ENCODE measurements at places on chromosomes 5 and 9. TPM values are rescaled to one million over a fixed set of nuclear protein-coding genes. Genes with fewer than 3 reads are reported as not detected.
A peak's percentile ranks its signal among the peaks of the same experiment; 100 is the strongest.

DNA sequence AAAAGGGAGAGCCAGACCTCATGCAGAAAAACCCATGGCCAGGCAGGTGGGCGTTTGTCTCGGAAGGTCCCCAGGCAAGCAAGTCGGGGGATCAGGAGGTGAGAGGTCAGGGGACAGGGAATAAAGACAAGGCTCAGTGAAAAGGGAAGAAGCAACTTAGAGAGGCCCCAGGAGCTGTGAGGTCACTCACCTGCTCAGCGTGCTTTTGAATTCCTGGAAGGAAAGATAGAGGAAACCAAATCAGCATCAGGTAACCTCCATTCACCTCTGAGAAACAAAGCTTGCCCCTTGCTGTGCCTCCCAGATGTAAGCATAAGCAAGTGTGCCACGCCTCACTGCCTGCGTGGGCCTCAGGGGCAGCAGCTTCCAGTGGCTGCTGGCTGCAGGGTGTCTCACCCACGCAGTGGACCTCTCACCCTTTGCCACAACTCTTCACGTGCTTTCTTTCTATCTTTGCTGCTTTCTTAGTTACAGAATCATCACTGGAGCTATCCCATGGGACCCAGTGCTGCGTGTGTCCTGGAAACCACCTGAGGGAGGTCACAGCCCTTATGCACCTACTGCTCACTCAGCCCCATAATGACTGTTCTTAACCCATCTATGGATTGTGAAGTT, 6.0 kb downstream of the TRIM7 start:
- no peak for DNase-seq

GRCh38 chr9:13554626-13555025, 275.1 kb upstream of the MPDZ start:
- no peak for DNase-seq

The AGXT2 gene
- not detected for total RNA-seq

- peak; percentile 83 for DNase-seq
Observed at GRCh38 chr9:133406480-133407307, 11.1 kb downstream of the REXO4 start.

The ADAMTS13 gene
- 6.0 TPM for total RNA-seq

DNA sequence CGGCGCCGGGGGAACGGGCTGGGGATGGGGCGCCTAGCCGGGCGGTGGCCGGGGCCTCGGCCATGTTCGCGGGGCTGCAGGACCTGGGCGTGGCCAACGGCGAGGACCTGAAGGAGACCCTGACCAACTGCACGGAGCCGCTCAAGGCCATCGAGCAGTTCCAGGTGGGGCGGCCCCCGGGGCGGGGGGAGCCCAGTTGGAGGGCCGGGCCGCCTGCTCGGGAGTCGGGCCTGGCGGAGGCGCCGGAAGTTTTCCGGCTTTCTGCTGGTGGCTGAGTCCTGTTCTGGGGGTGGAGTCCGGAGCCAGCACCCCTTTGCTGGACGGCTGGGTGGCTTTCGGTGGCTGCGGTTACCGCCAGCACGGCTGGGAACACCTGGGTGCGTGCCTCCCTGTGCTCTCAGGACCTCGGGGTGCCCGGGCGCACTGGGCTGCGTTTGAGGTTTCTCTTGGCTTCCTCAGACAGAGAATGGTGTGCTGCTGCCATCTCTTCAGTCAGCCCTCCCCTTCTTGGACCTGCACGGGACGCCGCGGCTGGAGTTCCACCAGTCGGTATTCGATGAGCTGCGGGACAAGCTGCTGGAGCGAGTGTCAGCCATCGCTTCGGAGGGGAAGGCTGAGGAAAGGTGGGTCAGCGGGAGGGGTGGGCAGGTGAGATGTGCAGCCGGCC, 454 bp downstream of the NELFB start:
- no peak for DNase-seq

DNA sequence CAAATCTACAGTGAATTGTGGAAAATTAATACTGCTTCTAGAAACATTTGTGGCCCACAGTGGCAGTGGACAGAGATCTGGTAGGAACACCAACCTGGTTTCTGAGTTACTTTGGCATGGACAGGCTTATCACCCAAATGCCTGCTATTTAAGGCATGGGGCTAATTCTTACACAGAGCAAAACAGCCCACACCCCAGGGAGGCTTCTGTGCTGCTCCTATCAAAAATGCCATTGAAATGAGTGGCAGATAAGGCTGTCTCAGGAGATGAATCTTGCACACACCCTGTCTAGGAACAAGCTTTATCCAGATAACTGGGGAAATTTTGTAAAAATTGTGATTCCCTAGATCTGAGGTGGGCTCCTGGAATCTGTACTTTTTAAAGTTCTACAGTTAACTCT, 307.1 kb downstream of the TLE1 start:
- no peak for DNase-seq

The HRCT1 gene
- not detected for total RNA-seq

GRCh38 chr5:134503088-134503936, 22.2 kb upstream of the JADE2 start:
- no peak for DNase-seq

The TAF1L gene
- not detected for total RNA-seq

The CDC25C gene
- 22.5 TPM for total RNA-seq

The ABLIM3 gene
- total RNA-seq: 2.4 TPM

DNA sequence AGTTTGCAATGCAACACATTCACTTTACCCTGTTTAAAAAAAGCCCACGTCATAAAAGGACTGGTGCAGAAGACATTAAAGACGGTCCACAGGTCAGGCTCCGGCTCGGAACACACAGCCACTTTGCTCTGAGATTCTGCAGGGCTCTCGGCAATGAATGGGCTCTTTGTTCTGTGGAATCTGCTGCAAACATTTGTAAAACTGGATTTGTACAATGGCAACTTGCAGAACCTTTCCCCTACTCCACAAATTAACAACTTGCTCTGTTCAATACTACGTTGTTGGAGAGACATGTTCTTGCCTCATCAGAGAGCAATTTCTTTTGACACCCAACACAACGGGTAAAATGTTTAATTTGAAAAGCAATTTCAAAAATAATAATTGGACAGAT, 13.0 kb upstream of the NR5A1 start:
- DNase-seq: no peak

DNA sequence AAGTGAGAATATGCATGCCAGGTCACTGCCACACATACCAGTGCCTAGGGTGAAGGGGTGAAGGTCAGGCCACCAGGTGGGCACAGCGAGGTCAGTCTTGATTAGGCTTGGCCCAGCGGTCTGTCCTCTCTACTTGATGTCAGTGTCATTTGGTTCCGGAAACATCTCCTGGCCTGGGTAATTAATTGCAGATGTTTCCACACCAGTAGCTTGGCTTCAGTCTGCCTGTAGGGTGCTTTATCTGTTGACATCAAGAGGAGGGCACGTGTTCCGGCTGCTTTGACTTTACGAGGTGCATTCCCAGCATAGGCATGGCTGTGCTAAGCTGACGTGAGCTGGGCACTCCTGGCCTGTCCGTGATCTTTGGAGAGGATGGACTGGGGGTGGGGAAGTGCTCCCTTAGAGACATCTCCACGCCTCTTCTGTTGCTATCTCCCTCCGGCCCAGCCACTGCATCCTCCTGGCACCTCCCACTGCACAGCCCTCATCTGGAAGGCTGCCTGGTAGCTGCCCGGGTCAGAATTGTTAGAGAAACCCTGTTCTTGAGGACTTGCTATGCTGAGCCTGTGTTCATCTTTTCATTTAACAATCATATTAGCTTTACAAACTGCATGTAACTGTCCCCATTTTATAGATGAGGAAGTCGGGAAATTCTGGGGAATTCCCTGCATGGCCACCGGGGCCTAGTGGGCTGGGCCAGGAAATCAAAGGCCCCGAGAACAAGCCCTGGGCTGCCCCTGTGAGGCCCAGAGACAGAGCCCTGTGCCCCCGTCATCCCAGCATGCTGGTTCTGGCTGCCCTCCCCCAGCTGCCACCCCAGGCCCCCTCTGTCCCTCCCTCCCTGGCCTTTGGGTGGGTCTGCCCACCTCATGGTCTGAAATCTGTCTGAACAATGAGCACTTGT, 29.1 kb downstream of the JADE2 start:
- no peak for DNase-seq

The SPINK7 gene
- not detected for total RNA-seq

The MAPKAP1 gene
- total RNA-seq: 74.3 TPM

- no peak for DNase-seq
Observed at GRCh38 chr9:134186471-134187109, 22.2 kb upstream of the RNU6ATAC start.

- no peak for DNase-seq
Observed at GRCh38 chr5:174522480-174523260, 201.7 kb upstream of the MSX2 start.

GRCh38 chr9:124205686-124206352, 51.9 kb upstream of the NEK6 start:
- no peak for DNase-seq

The SMIM33 gene
- not detected for total RNA-seq

- no peak for DNase-seq
Observed at GRCh38 chr5:57745700-57746651, 263.4 kb upstream of the ACTBL2 start.

The MOB3B gene
- 21.8 TPM for total RNA-seq

The ERAP2 gene
- not detected for total RNA-seq

GRCh38 chr9:4734150-4734549, 6.9 kb downstream of the AK3 start:
- DNase-seq: no peak

- DNase-seq: no peak
Observed at GRCh38 chr5:154977409-154977808, 36.1 kb upstream of the KIF4B start.

The FOXD4L6 gene
- total RNA-seq: 0.48 TPM

GRCh38 chr5:128537221-128537999, 635 bp downstream of the FBN2 start:
- peak; percentile 36 for DNase-seq

DNA sequence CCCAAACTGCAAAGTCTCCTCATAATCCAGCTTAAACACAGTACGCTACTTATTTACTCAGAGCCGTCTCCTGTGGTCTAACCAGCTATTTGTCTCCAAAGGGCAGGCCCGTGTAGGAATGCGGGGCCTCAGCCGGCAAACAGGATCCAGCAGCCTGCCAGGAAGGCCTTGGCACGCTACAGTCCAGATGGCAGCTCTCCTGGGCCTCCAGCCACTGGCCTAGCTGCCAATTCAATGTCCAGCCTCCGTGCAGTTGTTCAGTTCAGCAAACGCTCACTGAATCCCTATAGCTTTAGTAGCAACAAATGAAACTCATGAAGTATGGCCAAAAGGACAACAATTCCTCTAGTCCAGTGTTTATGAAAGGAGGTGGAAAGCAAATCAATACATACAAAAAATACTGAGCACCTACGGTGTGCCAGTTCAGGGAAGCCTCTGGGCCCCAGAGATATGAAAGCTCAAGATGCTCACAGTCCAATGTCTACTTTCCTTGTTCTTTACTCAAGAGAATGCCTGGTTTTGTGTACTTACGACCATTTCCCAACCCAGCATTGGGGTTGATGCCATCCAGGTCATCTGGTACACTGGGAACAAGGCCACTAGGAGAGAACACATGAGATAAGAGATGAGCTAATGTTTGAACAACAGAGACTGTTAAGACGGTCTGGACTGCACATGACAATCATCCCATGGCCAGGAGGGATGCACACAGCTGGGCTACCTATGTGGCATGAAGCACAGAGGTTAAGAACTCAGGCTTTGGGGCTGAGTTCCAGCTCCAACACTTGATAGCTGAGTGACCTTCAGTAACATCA, 8.3 kb downstream of the CDK5RAP2 start:
- no peak for DNase-seq

GRCh38 chr5:173530547-173530946, 85.9 kb downstream of the BOD1 start:
- no peak for DNase-seq

- no peak for DNase-seq
Observed at GRCh38 chr5:131316026-131316425, 52.2 kb downstream of the CDC42SE2 start.

- no peak for DNase-seq
Observed at GRCh38 chr5:75656311-75657003, 45.2 kb downstream of the ANKDD1B start.

- no peak for DNase-seq
Observed at GRCh38 chr9:120464176-120464886, 115.6 kb downstream of the CDK5RAP2 start.

DNA sequence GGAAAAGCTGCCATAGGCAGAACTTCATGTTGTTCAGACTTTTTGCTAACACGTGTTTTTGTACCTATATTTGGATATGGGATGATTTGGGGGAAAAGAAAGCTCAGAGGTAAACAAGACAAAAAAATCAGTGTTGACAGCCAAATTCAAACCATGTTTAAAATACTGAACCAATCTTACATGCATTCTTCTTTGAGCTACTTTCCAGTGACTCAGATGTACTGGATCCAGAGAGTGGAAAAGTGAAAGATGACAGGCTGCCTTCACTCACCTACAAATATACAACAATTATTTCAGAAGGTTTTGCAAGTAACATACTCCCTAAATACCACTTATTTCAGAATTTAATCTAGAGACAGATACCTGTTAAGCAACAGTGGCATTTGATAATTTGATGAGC, 165.7 kb downstream of the MPDZ start:
- no peak for DNase-seq

- no peak for DNase-seq
Observed at GRCh38 chr5:56422076-56422762, 189.1 kb upstream of the ANKRD55 start.

GRCh38 chr9:19999491-20000057, 210.7 kb upstream of the SLC24A2 start:
- no peak for DNase-seq

GRCh38 chr5:74250304-74251102, 390.0 kb downstream of the ENC1 start:
- DNase-seq: no peak

GRCh38 chr9:19876569-19877316, 87.9 kb upstream of the SLC24A2 start:
- no peak for DNase-seq

- DNase-seq: no peak
Observed at GRCh38 chr5:115840873-115841272, 492 bp downstream of the ATG12 start.

DNA sequence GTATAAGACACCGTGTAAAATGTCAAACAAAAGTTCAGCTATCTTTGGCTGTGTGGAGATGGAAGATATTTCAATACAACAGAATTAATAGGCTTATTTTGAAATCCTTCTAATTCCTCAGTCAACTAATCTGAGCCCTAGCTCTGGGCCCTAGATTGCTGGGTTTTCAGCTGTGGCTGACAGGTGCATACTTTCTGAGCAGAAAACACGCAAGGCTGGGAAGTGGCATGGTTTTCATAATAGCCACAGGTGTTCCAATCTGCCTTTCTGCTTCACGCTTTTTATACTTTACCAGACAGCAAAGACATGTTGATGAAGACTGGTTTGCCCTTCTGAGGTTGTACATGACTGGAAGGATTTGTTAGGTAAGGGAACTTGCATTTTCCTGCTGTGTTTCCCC, 20.7 kb upstream of the XPA start:
- no peak for DNase-seq

- DNase-seq: no peak
Observed at GRCh38 chr5:151721087-151721646, 34.5 kb upstream of the SPARC start.

GRCh38 chr9:89519366-89519805, 21.5 kb upstream of the SEMA4D start:
- DNase-seq: no peak

GRCh38 chr9:38271666-38272241, 120.7 kb upstream of the ALDH1B1 start:
- no peak for DNase-seq

- no peak for DNase-seq
Observed at GRCh38 chr9:131100445-131100844, 4.1 kb downstream of the AIF1L start.

All from neural crest cell (in vitro differentiated cells).